Common myeloid progenitor, CD34-positive (primary cell): ENCODE measurements at places on chromosomes 1 and 21.

- no peak for DNase-seq
Measured at GRCh38 chr1:17630048-17630830, 90.7 kb downstream of the ARHGEF10L start.

GRCh38 chr21:34004013-34004938 is 69.1 kb upstream of the MRPS6 start:
- no peak for DNase-seq

DNA sequence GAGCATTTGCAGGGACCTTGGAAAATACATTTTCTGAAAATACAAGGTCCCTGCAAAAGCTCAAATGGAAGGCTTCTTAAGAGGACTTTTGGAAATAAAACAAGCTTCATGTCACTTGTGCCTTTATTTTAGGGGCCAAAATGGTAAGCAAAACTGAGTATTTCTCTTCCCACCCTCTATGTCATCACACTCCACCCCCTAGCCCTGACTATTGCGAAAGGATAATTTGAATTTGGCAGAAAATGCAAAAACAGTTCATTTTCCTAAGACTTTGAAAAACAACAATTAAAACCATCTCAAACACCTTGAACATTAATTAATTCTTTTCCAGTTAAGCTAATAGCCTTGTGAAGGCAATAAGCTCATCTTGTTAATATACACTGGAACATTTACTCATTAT is 201.7 kb downstream of the TM2D1 start:
- no peak for DNase-seq

DNA sequence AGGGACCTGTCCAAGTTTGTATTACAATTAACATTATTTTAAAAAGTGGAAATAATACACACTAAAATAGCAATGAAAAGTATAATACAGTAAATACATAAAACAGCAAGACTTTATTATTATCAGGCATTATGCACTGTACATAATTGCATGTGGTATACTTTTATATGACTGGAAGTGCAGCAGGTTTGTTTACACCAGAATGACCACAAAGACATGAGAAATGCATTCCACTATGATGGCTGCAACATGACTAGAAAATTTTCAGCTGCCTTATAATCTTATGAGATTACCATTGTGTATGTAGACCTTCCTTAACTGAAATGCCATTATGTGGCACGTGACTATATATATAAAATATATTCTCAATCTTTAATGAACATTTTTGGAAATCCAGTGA is 1699.6 kb downstream of the KCNT2 start:
- no peak for DNase-seq

DNA sequence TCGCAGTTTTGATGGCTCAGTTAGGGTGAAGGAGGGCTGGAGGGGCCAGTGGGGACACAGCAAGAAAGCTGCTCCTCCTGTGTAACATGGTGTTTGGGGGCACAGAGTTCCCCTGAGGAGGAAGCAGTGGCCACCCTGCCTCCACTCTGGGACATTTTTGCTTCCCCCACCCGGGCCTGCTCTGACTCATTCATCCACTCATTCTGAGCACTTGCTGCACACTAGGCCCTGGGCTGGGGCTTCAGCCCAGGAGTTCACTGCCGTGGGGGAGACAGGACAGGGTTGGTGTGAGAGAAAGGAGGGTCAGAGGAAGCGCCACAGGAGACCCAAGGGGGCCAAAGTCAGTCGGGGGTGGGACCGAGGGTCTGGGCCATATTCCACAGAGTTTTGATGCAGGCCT is 41.4 kb upstream of the ACOT11 start:
- DNase-seq, result peak; percentile 30

DNA sequence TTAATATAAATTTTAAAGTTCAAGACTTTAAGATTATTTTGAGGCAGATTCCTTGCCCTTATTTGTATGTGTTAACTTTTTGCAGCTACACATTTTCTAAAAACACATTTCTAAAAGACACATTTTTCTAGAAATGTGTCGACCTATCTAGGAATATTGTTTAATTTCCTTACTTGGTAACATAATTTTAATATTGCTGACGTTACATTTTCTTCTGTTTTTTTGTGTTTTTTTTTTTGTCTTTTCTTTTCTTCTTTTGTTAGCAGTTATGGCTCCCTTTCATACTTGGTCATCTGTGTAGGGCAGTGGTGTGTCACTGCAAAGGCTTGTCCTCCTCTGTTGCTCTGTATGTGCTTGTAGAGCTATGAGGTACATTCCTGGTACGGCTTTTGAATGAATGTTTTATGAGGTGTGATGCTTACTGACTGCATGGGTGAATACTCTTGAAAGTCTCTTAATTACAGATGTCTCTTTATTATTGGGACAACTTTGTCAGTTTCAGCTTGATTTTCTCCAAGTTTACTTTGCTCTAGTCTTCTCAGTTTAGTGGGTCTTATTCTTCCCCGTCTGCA is 30.1 kb downstream of the LRRC8D start:
- DNase-seq, result no peak

- DNase-seq, result no peak
Measured at GRCh38 chr1:61310057-61310456, 227.7 kb downstream of the NFIA start.

GRCh38 chr1:46300673-46301405 is 2.6 kb downstream of the LRRC41 start:
- no peak for DNase-seq

GRCh38 chr1:211495584-211495983 is 3.6 kb upstream of the RD3 start:
- no peak for DNase-seq

- peak; percentile 52 for DNase-seq
Measured at GRCh38 chr1:87887100-87887499, 558.4 kb downstream of the LMO4 start.

- no peak for DNase-seq
Measured at GRCh38 chr1:229535230-229535629, 23.3 kb downstream of the ABCB10 start.

GRCh38 chr1:204124639-204125038 is 27.2 kb downstream of the ETNK2 start:
- no peak for DNase-seq

- DNase-seq, result peak; percentile 21
Measured at GRCh38 chr1:45573231-45573804, 10.5 kb upstream of the NASP start.

DNA sequence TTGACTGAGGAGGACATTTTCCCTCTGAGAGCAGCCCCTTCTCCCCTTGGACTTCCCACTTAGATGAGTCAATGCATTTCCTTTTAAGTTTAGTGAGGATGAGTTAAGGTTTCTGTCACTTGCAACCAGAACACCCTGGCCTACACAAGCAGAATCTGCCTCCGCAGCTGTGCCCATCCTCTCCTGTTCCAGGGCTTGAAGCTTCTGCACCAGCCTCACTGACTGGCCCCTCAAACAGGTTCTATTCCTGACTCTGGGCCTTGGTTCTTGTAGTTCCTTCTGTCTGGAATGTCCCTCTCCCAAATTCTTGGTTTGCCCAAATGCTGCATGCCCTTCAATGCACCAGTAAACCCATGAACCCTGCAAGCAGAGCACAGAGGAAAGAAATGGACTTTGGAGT is 394.4 kb downstream of the PTPRU start:
- DNase-seq, result no peak

DNA sequence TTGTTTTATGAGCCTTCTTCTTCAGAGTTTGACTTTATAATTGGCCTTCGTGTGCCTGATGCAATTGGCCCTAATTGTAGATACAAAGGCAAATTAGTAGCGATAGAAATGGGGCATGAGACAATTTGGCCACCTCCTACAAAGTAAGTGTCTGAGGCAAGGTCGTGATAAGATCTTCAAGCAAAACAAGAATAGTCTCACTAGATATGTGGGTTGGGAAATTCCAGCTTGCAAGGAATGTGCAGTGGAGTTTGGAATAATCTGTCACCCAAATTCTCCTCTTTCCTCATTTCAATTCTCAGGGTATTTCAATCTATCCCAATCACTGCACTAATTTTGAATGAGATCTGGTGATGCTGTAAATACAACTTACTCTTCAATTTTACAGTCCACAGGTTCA is 11.4 kb upstream of the TSNAX start:
- DNase-seq, result no peak

- no peak for DNase-seq
Measured at GRCh38 chr1:93703643-93704042, 22.0 kb upstream of the BCAR3 start.

GRCh38 chr1:107357376-107357775 is 216.5 kb downstream of the NTNG1 start:
- no peak for DNase-seq

GRCh38 chr1:35605867-35606182 is 32.7 kb downstream of the TFAP2E start:
- DNase-seq, result no peak

- DNase-seq, result no peak
Measured at GRCh38 chr21:44751799-44752636, 40.6 kb upstream of the TSPEAR start.

DNA sequence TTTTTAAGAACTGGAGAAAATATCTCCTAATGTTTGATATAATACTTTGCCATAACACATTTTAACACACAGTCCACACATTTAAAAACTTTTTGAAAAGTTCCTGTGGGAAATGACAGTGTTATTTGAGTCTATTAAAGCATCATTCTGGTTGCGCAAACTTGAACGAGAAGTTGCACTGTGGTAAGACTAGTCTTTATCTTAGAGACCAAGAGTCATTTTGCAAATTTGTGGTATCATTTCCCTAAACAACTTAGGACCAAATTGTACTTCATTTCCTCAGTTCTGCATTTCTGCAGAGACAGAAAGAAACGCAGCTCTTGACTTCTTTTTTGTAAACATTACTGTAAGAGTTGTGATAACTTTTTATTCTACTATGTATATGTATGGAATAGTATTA is at the start of gene RGS18:
Gene RGS18, plus strand, starts transcription at position 282 of the 400 bp plus-strand sequence. CDS start 176 bp downstream, outside the sequence.
- DNase-seq, result peak; percentile 95

DNA sequence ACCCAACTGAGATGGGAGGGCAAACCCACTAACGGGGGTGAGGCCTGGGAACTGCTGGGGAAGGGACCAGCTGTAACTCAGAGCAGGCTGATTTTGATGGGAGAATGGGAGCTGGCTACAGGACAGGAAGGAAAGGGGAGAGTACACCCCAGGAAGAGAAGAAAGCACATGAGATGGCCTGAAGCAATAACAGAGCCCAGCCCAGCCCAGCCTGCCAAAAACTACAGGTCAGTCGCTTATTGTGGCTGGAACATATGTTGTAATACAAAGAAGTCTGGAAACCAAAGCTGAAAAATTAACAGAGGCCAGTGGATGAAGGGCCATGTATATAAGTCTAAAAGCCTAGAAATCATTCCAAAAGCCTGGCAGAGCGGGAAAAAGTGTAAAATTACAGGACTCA is 1.6 kb downstream of the ITLN2 start:
- DNase-seq, result no peak

DNA sequence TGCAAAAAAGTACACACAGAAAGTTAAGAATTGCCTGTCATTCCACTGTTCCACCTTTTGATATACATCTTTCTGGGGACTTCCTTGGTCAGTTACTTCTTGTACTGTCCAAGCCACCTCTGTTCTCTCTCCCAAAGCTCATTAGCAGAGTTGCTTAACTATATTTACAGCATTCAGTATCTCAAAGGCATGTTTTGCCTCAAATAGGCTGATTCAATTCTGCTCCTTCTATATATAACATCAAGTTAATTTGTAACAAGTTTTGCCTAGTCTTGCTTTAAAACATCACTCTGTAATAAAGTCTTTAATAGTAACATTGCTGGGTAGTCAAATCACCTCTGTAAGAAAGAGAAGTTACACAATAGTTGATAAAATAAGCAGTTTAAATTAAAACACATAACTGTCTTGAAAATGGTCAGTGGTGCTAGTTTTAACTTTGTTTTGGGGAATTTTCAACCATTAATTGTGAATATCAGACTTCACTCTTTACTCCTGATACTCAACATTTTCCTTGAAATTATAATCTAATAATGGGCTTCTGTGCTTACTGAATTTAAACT is 35.7 kb downstream of the EDARADD start:
- DNase-seq, result no peak

GRCh38 chr1:9181176-9181906 is 52.4 kb upstream of the GPR157 start:
- DNase-seq, result peak; percentile 71

- no peak for DNase-seq
Measured at GRCh38 chr1:18734001-18734400, 103.4 kb downstream of the PAX7 start.

DNA sequence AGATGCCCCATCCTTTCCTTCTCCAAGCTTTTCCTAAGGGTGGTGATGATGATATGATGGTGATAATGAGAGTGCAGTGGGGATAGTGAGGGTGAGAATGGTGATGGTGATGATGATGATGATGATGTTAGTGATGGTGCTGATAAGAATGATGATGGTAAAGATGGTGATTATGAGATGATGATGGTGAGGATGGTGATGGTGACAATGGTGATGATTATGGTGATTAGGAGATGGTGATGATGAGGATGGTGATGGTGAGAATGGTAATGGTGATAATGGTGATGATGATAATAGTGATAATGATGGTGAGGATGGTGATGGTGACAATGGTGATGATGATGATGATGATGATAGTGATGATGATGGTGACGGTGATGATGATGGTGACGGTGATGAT is 4.0 kb downstream of the BSND start:
- no peak for DNase-seq

DNA sequence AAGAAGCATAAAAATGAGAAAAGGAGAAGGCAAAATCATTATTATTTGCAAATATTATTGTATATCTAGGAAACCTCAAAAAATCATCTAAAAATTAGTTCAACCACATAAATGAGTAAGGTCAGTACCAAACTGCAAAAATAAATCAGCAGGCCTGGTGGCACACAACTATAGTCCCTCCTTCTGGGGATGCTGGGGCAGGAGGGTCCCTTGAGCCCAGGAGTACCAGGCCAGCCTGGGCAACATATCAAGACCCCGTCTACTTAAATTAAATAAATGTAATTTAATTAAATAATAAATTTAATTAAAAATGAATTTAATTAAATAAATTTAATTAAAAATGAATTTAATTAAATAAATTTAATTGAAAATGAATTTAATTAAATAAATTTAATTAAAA is 40.3 kb upstream of the TRIM67 start:
- peak; percentile 45 for DNase-seq

- no peak for DNase-seq
Measured at GRCh38 chr1:214301526-214301925, 20.6 kb downstream of the SMYD2 start.

- DNase-seq, result no peak
Measured at GRCh38 chr1:14567056-14567455, 31.4 kb upstream of the KAZN start.

- no peak for DNase-seq
Measured at GRCh38 chr1:154552036-154552435, 6.4 kb downstream of the UBE2Q1 start.

- DNase-seq, result no peak
Measured at GRCh38 chr1:203695116-203695515, 68.5 kb downstream of the ATP2B4 start.

DNA sequence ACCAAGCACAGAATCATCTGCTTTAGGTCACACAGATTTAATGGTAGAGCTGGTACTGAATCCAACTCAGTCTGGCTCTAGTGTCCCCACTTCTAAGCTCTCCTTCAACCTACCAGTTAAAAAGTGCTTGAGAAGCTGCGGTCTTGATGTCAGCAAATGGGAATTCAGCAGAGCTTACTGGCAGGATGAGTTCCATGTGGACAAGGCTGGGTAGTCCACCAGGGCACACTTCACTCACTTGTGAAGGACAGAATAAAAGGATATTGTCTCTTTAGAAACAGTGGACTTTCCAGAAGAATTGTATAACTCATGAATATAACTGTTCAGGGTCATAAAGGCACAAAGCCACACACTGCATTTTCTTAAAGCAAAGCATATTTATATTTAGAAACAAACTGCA is 35.1 kb upstream of the GUCA2B start:
- no peak for DNase-seq
